ENCODE measurements at places on chromosomes 11 and 22.

- DNase-seq = no peak
Observed at GRCh38 chr22:23223569-23224317, 43.4 kb downstream of the BCR start.

DNA sequence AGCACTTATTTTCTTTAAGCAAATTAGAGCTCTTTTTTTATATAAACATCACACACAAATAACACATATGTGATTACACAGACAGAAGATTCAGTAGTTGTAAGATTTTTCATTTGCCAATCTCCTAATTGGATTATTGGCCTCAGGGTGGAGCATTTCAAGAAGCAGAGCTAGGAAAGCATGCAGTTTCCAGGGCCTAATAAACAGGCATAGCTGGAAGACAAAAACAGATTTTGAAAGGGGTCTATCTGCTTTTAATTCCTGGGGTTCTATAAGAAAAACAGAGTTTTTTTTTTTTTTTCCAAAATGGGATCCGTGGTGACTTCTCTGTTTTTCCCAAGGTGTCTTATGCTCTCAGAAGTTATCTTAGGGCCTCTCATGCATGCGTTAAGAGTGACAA, 7.6 kb upstream of the FOLR3 start:
- DNase-seq = no peak

- no peak for DNase-seq
Observed at GRCh38 chr11:47413908-47414684, 5.7 kb downstream of the SLC39A13 start.

GRCh38 chr11:29293825-29294224, 723.0 kb downstream of the KCNA4 start:
- no peak for DNase-seq

DNA sequence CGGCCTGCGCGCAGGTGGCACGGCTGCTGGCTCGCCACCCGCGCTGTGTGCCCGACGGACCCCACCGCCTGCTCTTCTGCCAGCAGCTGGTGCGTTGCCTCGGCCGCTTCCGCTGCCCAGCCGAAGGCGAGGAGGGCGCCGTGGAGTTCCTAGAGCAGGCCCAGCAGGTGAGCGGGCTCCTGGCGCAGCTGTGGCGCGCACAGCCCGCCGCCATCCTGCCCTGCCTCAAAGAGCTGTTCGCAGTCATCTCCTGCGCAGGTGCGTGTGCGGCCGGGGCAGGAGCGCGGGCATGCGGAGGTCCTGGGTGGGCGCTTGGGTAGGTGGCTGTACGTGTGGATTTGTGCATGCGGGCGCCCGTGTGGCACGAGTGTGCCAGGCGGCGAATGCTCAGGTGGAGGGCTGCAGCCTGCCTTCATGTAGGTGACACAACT, 8.0 kb downstream of the USP35 start:
- DNase-seq = no peak

DNA sequence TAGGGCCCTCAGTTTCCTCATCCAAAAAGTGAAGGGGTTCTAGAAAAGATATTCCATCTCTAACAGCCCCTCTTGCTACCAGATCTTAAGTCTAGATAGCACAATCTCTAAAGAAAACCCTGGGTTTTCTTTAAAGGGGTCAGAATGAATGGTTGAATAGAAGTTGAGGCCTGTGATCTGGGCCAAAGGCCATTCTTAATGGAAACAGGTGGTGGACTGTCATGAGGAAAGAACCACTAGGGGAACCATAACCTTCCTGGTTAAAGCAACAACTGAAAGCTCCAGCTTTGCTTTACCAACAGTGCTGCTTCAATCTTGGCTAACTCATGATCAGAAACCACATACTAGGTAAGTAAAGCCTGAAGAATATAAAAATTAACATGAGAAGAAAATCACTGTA, 1.8 kb downstream of the CELF1 start:
- DNase-seq = no peak

DNA sequence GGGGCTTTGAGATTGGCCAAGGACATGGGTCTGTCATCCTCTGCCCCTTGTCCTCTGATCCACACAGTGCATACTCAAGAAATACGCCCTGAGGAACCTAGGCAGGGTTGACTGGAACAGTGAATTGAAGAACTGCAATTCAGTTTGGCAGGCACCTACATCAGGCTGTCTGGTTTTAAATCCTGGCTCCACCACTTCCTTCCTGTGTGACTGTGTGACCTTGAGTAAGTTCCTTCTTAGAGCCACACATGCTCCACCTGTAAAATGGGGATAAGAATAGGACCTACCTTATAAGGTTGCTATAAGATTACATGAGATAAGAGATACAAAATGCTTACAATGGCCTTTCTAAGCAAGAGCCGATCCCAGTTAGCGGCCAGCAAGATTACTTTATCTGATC, 15.8 kb upstream of the TCF20 start:
- no peak for DNase-seq

DNA sequence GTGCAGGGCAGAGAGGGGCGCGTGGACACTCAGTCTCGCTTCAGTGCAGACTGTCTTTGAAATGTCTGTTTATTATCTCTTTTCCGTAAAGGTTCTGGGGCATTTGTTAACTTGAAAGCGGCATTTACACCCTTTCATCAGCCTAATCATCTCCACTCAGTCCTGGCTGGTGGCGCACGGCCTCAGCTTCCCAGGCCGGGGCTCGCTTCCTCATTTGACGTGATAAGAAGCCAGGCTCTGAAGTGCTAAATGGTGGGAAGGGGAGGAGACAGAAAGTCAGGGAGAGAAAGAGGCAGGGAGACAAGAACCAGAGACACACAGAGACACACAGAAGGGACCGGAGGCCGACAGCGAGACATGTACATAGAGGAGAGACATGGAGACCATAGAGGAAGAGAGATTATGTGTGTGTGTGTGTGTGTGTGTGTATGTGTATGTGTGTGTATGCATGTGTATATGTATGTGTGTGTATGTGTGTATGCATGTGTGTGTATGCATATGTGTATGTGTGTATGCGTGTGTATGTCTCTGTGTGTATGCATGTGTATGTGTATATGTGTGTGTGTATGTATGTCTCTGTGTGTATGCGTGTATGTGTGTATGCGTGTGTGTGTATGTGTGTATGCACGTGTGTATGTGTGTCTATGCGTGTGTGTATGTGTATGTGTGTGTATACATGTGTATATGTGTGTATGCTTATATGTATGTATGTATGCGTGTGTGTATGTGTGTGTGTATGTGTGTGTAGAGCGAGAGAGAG, 101.5 kb downstream of the ST3GAL4 start:
- DNase-seq = no peak

GRCh38 chr11:61325649-61326414, 7.1 kb downstream of the DDB1 start:
- DNase-seq = no peak

GRCh38 chr22:37681556-37682049, 4.5 kb upstream of the NOL12 start:
- peak; percentile 44 for DNase-seq

DNA sequence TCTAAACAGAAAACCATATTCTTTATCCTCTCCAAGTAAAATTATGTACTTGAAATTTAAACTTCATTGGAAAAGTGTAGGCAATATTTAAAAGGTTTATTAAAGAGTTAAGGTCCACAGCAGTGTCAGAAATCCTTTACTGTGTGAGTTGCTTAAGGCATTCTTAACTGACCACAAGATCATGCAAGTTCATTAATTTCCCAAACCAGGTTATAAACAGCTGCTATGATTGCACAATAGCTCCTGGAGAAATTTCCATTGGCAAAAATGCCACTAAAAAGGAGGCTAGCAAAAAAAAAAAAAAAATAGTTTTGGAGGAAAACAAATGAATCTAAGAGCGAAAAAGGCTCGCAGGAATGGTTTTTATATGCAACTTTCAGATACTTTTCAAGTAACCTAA, 106.2 kb downstream of the ETS1 start:
- DNase-seq = no peak

DNA sequence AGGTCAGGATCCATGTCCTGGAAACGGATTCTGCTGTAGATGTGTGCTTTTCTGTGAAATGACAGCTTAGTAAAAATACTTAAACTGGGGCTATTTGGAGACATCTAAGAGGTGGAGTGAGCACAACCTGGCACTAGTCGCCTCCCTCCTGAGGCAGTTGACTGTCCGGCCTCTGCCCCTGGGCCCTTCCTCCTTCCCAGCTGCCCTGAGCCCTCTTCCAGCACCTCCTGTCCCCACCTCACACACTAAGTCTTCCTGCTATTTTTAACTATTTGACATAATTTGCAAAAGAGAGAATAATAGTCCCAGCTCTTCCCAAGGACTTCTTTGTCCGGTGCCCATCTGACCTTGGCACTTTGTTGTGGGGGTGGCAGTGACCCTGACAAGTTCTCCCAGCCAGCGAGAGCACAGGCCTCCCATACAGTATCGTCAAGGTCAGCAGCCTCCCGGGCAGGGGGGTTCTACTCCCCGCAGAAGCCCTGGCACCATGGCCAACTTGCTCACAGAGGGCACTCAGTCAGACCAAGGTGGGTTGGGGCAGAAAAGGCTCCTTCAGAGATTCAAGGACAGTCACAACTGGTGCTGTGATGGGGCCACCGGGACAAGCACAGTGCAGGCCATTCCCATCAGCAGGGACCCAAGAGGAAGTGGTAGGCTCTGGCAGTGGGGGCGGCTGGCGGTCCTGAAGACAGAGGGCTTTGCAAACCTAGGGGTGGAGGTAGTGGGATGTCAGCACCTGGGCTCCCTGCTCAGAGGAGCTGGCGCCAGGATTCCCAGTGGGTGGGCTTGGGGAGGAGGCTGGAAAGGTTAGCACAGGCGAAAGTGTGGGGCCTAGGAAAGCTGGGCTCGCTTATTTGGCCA, 5.5 kb upstream of the NEAT1 start:
- DNase-seq = no peak

DNA sequence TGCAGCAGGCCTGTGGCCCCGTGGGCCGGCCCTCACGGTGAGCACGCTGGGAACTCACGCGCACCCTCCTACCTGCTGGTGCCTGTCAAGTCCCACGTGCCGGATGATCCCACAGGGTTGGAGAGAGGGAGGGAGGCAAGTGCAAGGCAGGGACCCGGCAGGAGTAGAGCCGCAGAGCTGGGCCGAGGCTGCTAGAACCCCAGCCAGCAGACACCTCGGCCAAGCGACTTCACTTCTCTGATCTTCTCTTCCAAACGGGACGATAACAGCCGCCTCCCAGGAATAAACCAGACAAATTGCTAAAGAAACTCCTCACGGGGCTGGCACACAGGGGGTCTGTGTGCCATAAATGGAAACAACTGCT, 1232.8 kb downstream of the TBC1D22A start:
- DNase-seq = no peak

Data from NCI-H524 (cell line).